ENCODE measurements at places on chromosomes 2 and 18.

GRCh38 chr2:67985586-67985985 lies 77.2 kb downstream of the C1D start:
- no peak for DNase-seq

DNA sequence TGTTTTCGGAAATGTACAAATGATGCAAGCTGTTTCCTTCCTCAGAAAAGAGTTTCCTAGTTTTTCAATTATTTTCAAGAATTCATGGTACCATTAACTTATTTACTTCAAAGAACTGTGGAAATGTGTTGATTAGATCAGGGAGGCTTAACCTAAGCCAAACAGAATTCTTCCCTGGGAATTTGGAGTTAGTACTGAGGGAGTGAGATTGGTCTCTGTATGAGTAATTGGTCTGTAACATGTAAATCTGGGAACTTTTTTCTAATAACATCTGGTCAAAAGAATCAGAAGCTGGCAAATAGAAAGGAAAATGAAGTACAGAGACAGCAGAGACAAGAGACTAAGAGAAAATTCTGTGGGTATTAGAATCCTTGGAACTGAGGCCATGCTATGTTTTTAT lies 145.8 kb downstream of the BABAM2 start:
- no peak for DNase-seq

GRCh38 chr18:2451556-2451955 lies 119.7 kb downstream of the METTL4 start:
- DNase-seq, result no peak

- no peak for DNase-seq
Measured at GRCh38 chr2:113119111-113119510, 8.3 kb upstream of the IL1RN start.

- no peak for DNase-seq
Measured at GRCh38 chr2:9939587-9940485, 11.7 kb upstream of the GRHL1 start.

All from stomach (tissue), 19 donors.